SK-N-SH (cell line): ENCODE measurements at places on chromosomes 5 and 9. TPM values are rescaled to one million over a fixed set of nuclear protein-coding genes. Genes with fewer than 3 reads are reported as not detected.

The FBLL1 gene
- polyA plus RNA-seq, result 4.4 and 4.5 TPM in 2 replicates

The TICAM2 gene
- polyA plus RNA-seq, result not detected in 2 replicates

The NR6A1 gene
- 1.2 and 1.4 TPM in 2 replicates for polyA plus RNA-seq

The ORM2 gene
- not detected in 2 replicates for polyA plus RNA-seq

The KIF20A gene
- polyA plus RNA-seq, result 16.0 and 17.4 TPM in 2 replicates

GRCh38 chr9:33332011-33332410 lies 41.7 kb downstream of the NFX1 start:
- no peak for DNase-seq

DNA sequence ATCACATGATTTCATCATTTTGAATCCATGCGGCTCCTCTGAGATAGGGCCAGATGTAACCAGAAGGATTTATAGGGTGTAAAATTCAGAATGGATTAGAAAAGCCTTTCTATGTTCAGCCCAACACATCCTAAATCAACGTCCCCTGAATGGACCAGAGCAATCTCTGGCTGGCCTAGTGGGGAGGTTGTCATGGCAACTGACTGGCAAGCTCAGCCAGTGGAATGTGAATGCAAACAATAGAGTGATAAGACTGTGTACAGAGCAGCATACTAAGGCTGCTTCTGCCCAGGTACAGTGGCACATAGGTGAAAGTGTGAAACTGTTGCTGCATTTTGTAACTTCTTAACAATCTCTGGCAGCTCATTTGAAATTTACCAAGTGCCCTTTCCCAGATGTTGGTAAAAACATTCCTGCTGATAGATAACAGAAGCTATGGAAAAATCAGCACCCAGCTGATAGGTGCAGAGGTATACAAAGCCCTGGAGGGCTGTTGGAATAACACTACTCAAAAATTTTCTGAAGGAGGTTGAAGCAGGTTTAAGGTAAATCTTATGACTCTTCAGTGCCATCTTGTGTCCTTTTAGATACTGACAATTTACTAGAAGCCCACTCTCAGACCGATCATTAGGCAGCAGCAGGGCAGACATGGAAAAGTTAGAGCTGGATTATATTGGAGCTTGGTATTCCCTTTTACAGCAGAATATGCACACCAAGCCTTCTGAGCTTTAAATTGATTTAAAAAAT lies 267.2 kb downstream of the RAB3C start:
- peak; percentile 49 for DNase-seq

DNA sequence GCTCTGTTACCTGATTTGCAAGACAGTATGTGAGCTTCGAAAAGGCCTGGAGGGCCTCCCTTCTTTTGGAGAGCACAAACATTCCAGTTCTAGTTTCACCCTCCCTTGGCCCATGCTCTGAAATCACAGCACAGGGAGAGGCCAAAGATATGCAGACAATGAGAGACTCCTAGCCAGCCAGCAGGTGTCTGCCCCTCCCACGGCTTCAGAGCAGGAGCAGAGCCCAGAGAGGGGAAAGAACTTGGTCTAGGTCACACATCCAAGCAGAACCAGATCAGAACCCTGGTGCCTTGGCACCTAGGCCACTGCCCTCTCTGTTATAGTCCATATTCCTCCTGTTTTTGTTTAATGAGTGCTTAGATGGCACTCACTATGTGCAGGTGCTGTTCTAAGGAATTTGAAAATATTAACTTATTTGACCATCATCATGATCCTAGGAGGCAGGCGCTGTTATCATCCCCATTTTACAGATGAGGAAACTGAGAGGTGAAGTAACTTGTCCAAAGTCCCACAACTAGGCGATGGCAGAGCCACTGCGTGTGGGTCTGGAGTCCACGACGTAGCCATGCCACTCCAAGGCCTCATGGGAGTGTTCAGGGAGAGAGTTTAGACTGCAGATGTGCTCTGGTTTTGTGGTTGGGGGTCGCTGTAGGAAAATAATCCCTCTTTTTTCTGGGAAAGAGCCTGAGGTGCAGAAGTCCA lies 27.2 kb downstream of the TMOD1 start:
- DNase-seq, result no peak

GRCh38 chr5:173984218-173984617 lies 4.8 kb upstream of the C5orf47 start:
- peak; percentile 46 for DNase-seq

- peak; percentile 16 for DNase-seq
These were observed 143.0 kb downstream of the CARTPT start for GRCh38 chr5:71862087-71862486.

DNA sequence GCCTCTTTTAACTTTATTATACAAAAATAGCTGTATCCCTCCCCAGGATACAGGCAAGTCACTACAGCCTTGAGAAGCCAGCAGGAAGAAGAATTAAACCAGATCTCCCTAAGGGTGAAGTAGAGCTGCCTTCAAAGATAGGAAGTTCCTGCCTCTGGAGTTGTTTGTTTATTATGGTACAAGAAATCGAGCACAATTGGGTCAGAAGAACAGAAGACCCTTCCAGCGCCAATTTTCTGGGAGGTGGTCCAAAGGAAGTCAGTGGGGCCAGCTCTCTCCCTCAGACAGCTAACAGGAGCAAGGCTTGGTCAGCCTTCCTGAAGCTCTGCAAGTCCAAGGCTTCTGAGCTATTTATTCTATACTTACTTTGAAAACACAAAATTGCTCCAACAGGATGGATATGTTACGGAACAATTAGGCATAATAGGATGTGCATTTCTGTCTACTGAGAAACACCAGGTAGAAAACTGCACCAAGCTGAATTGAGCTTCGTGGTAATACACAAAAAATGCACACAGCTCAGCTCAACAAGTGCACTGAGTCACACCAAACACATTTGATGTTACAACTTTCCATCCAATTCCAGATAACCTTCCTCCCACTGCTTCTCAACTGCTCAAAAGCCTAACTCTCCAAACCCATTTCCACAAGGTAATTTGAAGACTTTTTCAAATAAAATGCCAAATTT lies 16.0 kb downstream of the SERINC5 start:
- no peak for DNase-seq

DNA sequence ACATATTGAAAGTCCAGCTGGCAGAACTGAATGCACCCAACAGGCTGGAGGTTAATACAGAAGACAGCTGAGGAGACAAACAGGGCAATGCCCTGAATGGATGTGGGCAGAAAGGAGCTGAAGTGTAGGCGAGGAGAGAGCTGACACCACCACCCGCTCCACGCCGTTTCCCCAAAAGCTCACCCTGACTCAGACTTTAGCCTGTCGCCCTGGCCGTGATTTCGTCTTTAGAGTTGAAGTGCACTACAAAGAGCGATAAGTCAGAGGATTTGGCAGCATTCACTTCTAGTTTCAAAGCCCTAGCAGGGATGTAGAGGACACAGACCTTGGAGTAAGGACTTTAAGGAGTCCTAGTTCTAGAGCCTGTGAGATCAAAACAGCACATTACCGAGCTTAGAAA lies 2.2 kb upstream of the ERAP1 start:
- no peak for DNase-seq

DNA sequence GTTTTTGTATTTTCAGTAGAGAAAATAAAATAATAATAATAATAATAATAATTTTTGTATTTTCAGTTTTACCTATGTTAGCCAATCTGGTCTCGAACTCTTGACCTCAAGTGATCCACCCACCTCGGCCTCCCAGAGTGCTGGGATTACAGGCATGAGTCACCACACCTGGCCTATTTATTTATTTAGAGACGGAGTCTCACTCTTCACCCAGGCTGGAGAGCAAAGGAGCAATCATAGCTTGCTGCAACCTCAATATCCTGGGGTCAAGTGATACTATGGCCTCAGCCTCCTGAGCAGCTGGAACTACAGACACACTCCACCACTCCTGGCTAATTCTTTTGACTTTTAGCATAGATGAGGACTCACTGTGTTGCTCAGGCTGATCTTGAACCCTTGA lies 167.5 kb downstream of the TLE1 start:
- DNase-seq, result no peak

DNA sequence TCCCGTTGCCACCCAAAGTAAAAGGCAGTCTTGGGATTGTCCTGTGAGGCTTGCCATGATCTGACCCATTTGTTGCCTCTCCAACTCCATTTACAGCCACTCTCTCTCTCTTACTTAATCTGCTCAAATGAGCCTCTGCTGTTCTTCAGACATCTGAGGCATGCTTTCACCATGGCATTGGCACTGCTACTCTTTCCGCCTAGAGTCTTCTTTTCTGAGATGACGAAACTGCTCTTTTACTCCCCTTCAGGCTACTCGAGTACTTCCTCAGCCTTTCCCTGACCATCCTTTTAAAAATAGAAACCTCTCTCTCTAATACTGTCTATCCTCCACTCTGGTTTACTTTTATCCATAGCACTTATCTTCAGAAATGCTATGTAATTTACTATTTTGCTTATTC lies 9.0 kb downstream of the FOCAD start:
- no peak for DNase-seq

- DNase-seq, result no peak
These were observed 24.6 kb downstream of the SMIM23 start for GRCh38 chr5:171810227-171810626.

DNA sequence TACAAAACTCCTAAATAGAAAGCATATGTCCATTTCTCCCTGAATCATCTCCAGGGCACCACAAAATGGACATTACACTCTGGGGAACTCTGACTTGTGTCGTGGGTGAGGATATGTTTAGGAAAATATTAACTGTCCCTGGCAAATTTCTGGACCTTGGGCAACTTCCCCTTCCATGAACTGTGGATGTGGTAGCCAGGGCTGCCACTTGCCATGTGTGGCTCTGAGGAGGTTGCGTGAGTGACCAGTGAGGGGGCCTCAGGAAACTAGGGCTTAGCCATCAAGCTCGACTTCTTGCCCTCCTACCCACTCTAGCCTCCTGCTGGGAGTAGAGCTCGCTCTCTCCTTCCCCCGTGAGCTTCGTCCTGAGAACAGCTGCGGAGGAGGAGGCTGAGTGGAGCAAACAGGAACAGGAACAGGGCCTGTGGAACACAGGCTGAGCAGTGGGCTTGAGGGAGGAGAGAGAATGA lies 13.8 kb upstream of the STC2 start:
- no peak for DNase-seq

DNA sequence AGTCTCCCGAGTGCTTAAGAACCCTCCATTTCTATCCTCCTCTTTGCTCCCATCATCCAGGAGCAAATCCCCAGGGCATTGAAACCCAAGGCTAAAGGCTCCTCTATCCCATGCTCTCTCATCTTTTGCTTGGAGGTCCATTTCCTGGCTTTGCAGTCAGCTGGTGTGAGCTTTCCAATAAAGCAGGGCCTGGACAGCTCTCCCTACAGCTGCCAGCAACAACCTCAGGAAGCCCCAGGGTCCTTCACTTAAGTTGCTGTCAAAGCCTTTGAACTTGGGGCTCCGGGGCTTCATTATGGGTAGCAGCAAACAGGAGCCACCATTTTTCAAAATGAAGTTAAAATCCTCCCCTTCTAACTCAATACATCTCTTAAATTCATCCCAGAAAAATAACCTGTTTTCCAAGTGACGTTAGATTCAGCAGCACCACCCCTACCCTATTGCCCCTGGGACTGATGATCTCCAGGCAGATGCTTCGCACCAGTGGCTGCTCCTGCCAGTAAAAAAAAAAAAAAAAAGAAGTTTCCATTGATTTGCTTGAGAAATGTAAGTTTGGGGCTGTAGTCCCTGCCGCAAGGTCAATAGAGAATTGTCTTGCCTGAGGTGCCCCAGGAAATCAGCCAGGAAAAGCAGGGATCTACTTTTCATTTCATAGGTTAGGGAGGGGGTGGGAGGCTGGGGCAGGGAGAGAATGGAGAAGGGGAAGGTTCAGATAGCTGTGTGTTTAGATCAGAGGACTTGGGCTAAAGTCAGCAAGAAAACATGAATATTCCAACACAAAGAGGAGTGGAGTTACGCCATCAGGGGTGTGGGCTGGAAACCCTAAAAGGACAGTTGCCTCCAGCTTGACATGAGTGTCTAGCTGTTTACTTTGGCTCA lies 83.8 kb upstream of the IL6ST start:
- DNase-seq, result no peak

DNA sequence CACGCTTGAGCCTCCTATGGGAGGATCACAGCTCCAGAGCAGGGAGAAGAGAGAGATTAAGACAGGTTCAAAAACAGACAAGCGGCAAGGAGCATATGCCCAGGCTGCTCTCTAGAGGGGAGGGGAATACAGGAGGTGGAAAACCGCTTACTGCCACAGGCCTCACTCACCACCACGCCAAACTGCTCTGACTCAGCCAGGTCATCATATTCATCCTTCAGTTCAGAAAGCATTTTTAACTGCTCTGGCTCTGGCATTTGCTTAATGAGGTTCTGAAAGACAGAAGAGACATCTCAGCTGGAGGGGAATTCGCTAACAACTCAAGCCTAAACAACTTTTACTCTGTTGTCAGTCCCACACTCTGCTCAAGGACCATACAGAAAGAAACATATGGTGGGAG lies 40.1 kb downstream of the PCDHGC5 start:
- DNase-seq, result no peak

- DNase-seq, result no peak
These were observed 13.8 kb downstream of the HNRNPK start for GRCh38 chr9:83966209-83966582.

- no peak for DNase-seq
These were observed 60.0 kb downstream of the HRH2 start for GRCh38 chr5:175717837-175718236.

GRCh38 chr9:134869554-134870300 lies 10.9 kb upstream of the FCN2 start:
- no peak for DNase-seq

- peak; percentile 38 for DNase-seq
These were observed 4.1 kb downstream of the NACC2 start for GRCh38 chr9:136090768-136091581.
